Amniotic epithelial cell (primary cell): ENCODE measurements at places on chromosomes 12 and 14.
A peak's percentile ranks its signal among the peaks of the same experiment; 100 is the strongest.

DNA sequence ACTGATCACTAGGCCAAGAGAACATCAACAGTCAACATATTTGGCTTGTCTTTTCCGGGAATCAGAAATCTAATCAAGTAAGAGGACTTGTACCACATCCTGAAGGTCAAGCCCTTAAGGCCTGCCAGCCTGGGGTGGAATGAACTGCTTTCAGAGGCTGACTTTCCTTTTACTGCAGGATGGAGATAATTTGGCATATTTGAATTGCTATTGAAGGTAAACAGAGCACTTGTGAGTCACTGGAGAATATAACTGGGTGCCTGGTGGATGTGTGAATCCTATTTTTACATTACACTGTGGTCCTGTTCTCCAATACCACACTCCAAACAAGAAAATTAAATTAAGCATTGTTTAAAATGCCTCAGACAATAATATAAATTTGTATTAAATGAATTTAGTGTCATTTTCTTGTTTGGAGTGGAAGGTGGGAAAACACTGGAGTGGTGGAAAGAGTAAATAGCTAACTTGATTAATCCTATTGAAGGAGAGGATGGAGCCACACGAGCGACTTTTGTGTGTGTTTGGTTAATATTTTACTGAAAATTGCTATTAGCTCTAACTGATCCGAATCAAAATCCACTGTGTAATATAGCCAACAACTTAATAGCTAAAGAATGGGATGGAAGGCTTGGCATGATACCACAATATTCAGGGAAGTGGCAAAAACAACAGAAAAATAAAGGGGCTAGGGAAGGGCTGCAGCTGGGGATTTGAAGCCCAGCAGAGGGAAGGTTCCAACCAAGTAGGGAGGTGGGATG is 89.4 kb downstream of the OTX2 start:
- DNase-seq, result no peak

GRCh38 chr12:53113951-53114350 is 10.7 kb downstream of the SOAT2 start:
- DNase-seq, result no peak

DNA sequence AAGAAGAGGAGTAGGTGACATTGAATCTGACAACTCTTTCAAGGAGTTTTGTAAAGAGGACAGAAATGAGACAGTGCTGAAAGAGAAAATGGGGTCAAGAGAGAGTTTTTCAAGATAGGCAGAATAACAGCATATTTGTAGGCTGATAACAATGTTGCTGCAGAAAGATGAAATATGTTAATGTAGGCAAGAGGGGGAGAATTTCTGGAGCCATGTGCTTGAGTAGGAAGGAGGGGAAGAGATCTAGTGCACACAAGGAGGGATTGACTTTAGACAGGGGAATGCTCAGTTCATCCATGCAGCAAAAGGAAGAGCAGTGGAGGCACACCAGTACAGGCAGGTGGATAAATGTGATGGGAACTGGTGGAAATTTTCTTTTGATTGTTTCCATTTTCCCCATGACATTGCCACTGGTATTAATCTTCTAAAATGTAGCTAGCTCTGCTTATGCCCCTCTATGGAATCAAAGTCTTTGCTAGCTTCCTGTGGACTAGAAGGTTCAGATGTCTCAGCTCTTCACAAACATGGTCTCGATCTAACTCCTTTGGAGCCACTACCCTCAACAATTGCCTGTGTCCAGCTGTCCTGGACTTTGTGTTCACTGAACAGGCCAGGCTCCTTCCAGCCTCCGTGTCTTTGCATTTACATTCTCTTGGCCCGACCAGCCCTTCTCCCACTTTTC is 9.1 kb downstream of the PROX2 start:
- DNase-seq, result no peak

DNA sequence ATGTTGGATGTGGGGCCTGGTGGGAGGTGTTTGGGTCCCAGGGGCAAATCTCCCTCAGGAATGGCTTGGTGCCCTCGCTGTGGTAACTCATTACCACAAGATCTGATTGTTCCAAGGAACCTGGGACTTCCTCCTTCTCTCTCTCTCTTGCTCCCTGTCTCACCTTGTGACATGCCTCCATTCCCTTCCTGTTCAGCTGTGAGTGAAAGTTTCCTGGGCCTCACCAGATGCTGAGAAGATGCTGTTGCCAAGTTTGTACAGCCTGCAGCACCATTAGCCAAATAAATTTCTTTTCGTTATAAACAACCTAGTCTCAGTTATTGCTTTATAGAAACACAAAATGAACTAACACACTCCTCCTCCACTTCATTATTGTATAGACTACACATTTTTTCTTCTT is 759.8 kb upstream of the MDGA2 start:
- DNase-seq, result no peak

DNA sequence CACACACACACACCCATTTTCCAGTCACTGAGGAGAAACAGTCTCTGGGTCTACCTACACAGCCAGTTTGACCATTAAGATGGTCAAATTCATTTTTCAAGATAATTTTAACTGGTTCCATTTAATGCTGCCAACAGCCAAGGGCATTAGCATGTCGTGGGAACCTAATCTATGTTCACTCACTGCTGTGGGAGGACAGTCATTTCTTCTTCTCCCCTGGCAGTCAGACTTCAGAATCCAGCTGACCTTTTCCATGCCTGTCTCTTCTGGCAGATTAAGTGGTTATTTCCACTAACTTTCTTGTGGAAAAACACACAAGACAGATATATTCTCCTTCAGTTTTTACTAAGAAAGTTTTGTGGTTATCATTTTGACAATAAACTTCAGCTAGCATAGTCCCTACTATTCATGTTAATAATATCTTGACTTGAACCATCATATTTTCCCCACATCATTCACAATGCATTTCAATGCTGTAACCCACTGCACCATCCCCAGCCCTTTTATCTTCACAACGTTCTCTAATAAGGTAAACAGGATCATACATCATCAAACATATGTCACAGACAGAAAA is 82.2 kb downstream of the DAD1 start:
- DNase-seq, result no peak

- DNase-seq, result no peak
Observed at GRCh38 chr14:40806471-40806870, 800.2 kb upstream of the LRFN5 start.

GRCh38 chr12:92134638-92135274 is 10.9 kb downstream of the BTG1 start:
- DNase-seq, result peak; percentile 50

GRCh38 chr14:36784541-36784940 is 122.9 kb downstream of the PAX9 start:
- DNase-seq, result peak; percentile 27

DNA sequence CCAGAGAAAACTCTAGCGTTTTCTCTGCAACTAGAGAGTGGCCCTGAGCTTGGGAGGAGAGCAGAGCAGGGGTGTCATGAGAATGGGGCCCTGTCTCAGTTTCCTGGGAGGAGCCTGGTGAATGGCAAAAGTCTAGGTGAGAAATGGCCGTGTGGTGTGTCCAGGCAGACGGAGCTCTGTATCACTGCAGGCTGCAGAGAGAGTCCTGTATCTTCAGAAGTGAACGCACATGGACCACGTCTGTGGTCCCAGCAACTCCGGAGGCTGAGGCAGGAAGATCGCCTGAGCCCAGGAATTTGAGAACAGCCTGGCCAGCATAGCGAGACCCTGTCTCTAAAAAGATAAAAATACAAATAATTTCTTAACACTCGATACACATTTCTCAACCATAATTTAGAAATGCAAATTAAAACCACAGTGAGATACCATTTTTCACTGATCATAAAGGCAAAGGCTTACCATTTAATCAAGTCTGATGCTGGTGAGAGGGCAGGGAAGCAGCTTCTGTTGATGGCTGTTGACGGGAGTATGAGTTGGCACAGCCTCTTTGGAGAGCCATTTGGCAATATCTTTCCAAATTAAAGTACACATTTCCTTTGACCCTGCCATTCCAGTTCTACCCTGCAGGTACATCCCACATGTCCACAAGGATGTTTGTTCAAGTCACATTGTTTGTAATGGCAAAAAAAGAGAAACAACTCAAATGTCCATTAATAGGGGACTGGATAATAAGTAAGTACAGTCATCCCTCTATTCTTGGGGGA is 51.0 kb downstream of the NFKBIA start:
- DNase-seq, result no peak

DNA sequence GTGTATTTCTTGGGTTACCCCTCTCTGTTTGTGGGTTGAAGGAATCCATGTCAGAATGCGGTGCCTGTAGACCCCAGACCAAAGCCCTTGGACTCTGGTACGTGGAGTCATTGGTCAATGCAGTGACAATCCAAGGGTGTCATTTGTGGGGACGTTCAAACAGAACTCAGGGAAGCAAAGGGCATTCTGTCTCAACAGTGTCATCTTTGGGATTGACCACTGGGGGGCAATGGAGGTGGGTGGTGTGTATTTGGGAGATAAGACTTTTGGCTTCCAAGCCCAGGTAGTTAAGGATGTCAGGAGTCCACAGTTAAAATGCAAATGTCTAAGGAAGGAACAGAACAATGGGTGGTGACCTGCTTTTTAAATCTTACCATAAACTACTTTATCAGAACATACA is 54.6 kb upstream of the CCDC175 start:
- no peak for DNase-seq

DNA sequence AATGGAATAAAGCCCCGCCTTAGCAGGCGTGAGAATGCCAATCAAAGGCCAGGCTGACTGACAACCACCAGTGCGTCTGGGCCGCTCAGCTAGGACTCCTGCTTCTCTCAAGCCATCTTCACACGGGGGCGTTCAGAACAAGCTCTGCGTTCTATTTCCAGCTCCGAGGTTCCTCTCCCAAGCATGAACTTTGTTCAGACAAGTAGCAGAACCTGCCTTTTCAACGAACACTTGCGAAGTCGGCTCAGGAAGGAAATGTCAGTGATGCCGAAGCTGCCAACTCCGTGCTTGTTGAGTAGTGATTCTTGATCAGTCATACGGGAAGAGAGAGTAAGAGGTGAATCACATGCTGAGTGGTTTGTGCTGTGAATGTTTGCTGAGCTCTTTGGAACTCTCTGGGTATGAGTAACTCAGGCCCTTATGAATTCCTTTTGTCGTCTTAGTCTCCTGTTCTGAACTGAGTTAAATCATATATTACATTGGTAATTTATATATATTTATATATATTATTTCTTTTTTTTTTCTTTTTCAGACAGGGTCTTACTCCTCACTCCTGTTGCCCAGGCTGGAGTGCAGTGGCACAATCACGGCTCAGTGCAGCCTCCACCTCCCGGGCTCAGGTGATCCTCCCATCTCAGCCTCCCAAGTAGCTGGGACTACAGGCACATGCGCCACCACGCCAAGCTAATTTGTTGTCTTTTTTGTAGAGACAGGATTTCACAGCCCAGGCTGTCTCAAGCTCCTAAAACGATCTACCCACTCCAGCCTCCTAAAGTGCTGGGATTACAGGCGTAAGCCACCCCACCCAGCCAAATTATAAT is 29.4 kb upstream of the BCL7A start:
- DNase-seq, result peak; percentile 98

GRCh38 chr12:58966939-58967338 is 46.6 kb upstream of the LRIG3 start:
- DNase-seq, result peak; percentile 7

- no peak for DNase-seq
Observed at GRCh38 chr14:44170556-44170955, 336.5 kb downstream of the FSCB start.

GRCh38 chr14:68486033-68486732 is 306.7 kb downstream of the ZFP36L1 start:
- DNase-seq, result no peak

DNA sequence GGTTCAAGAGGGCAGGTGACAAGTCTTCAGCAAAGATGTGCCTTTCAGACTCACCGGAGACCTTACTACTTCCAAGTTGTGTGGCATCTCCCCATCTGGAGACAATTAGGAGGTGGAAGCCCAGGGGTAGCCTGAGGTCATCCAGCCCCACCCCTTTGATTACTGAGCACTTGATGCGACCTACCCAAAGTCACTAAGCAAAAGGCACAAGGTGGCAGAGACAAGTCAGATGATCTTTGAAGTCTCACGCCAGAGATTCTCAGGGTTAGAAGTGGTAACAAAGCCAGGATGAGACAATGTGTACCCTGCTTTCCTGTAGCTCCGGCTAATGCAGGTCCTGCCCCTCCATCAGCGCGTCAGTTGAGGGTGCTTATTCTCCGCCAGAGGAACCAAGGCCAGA is 1.4 kb upstream of the FOXN3 start:
- no peak for DNase-seq

DNA sequence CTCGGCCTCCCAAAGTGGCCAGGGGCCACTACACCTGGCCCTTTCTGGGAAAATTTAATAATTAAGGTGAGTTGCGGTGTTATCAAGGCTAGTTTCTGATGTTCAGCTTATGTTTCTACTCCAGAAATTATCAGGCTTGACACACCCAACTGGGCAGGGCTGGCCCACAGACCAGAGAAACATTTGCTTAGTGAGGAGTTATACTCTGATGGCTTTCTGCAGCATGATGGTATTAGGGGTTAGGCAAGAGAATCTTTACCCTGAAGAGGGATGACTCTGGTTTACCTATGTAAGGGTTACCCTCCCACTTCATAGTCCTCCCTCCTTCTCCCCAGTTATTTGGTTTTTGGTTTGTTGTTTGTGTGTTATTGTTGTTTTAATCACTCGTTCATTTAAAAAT is 24.5 kb upstream of the HECTD1 start:
- DNase-seq, result no peak

GRCh38 chr14:64081174-64081746 is 212.9 kb downstream of the ESR2 start:
- no peak for DNase-seq
